ENCODE measurements at places on chromosomes 16 and 17. TPM values are rescaled to one million over a fixed set of nuclear protein-coding genes. Genes with fewer than 3 reads are reported as not detected.

- H3K27me3 ChIP-seq = 0 out of 2 replicates have a peak, but pooled peaks cover 15% of the 10 kb centered on the region
- no peaks in the 10 kb centered on the region for H3K36me3 ChIP-seq
- H3K27ac ChIP-seq = no peak overlapping the region
- no peak overlapping the region for H3K4me3 ChIP-seq
These were observed 105.8 kb downstream of the SPACA3 start for GRCh38 chr17:33097411-33097810.

DNA sequence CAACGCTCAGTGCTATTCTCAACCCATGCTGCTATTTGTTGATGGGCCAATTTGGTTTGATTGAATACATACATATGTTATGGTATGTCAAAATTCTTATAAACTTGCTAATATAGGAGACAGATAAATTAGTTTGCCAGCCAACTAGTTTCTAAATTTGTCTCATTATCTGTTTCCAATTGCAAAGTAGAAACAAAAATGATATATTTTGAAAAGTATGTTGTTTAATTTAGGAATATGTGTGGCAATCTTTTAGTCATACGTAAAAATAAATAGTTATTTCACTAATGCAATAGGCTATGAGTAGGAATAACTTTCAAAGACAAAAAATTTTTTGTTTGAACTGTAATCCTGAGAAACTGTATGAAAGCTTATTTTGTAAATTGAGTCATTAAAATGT is 210.6 kb upstream of the KCNJ16 start:
- DNase-seq = peak; percentile 54
- H3K27ac ChIP-seq = peak overlapping the region; percentile 33
- H3K4me3 ChIP-seq = no peak overlapping the region
- no peaks in the 10 kb centered on the region for H3K27me3 ChIP-seq
- H3K36me3 ChIP-seq = no peaks in the 10 kb centered on the region

GRCh38 chr17:8125154-8125946 is 1.4 kb upstream of the HES7 start:
- H3K4me1 ChIP-seq = peaks cover 22% of the 10 kb centered on the region
- H3K36me3 ChIP-seq = no peaks in the 10 kb centered on the region

GRCh38 chr17:28093999-28094716 is 51.7 kb downstream of the NLK start:
- H3K4me1 ChIP-seq = no peaks in the 10 kb centered on the region
- no peak for DNase-seq
- H3K4me3 ChIP-seq = no peak overlapping the region
- H3K27ac ChIP-seq = no peak overlapping the region

- H3K27ac ChIP-seq = no peak overlapping the region
- H3K4me3 ChIP-seq = no peak overlapping the region
- no peaks in the 10 kb centered on the region for H3K4me1 ChIP-seq
- no peaks in the 10 kb centered on the region for H3K27me3 ChIP-seq
These were observed 23.3 kb downstream of the ZC3H18 start for GRCh38 chr16:88593489-88593888.

DNA sequence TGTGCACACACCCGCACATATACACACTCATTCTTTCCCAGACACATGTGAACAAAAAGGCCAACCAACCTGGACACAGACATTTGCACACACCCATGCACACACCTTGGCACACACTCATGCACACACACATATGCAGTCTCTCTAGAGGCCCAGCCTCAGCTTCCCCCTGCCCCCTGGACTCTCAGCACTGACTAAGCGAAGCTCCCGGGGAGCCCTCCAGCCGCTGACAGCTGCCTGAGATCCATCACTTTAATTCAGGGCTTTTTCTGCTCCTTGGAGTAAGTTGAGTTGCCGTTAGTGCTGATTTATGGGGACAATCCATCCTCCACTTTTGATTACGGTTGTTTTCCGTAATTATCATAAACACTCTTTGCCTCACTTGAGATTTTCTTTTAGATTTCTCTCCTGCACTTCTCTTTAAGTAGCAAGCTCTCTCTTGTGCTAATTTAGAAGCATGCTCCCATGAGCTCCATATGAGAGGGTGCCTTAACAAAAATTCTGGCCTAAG is 158.6 kb upstream of the CDC42EP4 start:
- H3K27ac ChIP-seq = no peak overlapping the region
- H3K27me3 ChIP-seq = no peaks in the 10 kb centered on the region
- H3K4me1 ChIP-seq = no peaks in the 10 kb centered on the region
- DNase-seq = no peak

- H3K4me1 ChIP-seq = no peaks in the 10 kb centered on the region
- H3K4me3 ChIP-seq = no peak overlapping the region
- peaks cover 12% of the 10 kb centered on the region for H3K27me3 ChIP-seq
- no peak for DNase-seq
These were observed 11.2 kb upstream of the CHST4 start for GRCh38 chr16:71515026-71515425.

Gene SDR42E2
- total RNA-seq = not detected

DNA sequence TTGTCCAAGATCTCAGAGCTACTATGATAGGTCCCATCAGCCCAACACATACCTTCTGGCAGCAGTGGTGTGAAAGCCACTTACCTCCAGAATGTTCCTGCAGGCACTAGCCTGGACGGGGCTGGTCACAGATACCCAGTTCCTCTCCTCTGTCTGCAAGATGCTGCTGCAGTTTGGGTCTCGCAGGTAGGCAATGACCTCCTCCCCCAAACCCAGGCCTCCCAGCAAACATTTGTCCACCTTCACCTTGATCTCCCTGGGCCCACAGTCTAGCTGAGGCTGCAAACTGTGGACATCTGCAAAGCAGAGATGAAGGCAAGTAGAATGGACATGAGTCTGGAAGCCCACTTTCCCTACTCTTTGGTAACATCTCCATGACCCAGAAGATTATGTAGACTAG is 7.1 kb downstream of the GP2 start:
- no peak overlapping the region for H3K27ac ChIP-seq
- no peak overlapping the region for H3K4me3 ChIP-seq
- H3K36me3 ChIP-seq = no peaks in the 10 kb centered on the region
- no peak for DNase-seq
- H3K4me1 ChIP-seq = no peaks in the 10 kb centered on the region

All from GM23248 (cell line).